ENCODE measurements at places on chromosomes 3 and 15.

GRCh38 chr3:180871901-180872300, 40.6 kb upstream of the FXR1 start:
- DNase-seq: no peak

DNA sequence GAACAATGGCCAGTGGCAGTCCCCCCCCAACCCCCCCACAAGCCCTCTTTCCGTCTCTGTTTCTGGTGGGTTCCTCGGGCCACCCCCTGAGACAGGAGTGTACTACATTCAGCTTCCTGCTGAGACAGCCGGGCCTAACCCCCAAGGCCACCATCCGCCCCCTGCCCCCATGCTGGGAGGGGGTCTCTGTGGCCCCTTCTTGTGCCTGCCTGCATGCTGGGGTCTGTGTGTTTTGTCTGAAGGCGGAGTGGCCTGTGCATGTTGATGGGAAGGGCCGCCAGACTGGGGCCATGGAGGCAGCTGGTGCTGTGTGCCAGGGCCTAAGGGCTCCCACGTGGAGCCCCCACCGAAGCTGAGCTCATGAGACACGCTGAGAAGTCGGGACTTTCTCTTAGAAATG, 26.6 kb downstream of the PLXNA1 start:
- no peak for DNase-seq

GRCh38 chr3:100093831-100094230, 20.5 kb downstream of the FILIP1L start:
- no peak for DNase-seq

- DNase-seq: no peak
Observed at GRCh38 chr3:21140785-21141184, 610.2 kb downstream of the ZNF385D start.

DNA sequence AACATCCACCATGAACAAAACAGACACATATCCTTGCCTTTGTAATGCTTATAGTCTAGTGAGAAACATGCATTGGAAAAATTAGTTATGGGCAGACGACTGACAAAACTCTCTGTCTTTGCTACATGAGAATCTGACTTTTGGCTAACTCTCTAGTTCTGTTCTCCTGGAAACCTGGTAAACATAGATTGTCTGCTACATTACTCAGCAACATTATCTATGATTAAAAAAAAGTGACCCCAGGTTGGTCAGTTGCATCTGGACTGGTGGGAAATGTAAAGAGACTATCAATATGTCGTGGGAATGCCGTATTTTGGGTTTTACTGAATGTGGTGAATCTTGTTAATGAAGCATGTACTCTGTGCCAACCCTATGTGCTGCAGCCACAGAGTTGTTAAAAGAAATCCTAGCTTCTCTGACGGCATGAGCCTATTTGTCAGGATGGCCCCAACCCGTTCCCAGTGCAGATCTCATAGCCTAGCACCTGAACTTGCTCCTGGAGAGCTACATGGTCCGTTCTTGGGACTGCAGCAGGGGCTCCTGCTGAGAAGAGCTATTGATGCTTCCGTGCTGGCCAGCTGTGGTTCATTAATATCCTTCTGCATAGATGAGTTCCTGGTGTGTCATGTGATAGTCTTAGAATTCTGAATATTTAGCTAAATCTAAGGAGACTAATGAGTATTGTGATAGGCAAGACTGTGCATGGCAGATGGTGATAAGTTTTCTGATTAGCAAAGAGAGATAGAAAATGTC, 311.7 kb upstream of the ZNF717 start:
- DNase-seq: no peak
